Lower lobe of right lung (tissue), 2 donors: ENCODE measurements at places on chromosomes 1 and 21. TPM values are rescaled to one million over a fixed set of nuclear protein-coding genes. Genes with fewer than 3 reads are reported as not detected.

LORICRIN gene
- not detected for total RNA-seq

TFF3 gene
- total RNA-seq = 19.0 TPM

FCAMR gene
- not detected for total RNA-seq

CADM3 gene
- total RNA-seq = 8.8 TPM

USH2A gene
- total RNA-seq = not detected
